Activated CD4-positive, CD25-positive, alpha-beta regulatory T cell (primary cell): ENCODE measurements at places on chromosomes 13 and 19.
A peak's percentile ranks its signal among the peaks of the same experiment; 100 is the strongest.

DNA sequence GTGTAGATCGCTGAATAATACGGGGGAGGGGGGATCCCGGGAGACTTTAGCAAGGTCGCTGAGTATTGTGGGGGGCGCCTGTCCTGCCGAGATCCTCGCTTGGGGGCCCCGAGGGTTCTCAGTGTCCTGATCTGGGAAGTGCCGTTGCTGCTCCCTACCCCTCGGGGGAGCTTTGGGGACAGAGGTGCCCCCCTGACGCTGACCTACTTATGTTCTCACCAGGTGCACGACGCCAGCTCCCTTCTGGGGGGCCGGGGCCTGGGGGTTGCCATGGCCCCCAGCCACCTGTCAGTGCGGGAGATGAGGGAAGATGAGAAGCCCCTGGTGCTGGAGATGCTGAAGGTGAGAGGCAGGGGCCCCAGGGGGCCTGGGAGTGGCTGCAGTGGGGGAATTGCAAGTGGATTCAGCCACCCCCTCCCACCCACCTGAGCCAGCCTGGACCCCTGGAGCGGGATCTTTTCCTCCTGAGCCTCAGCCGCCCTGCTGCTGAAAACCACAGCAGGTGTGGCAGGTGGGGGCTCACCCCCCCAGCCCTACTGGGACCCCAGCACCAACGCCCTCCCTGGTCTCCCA, 537 bp downstream of the NAT14 start:
- DNase-seq = no peak

GRCh38 chr13:108742701-108743451, 113.5 kb downstream of the MYO16 start:
- DNase-seq = no peak

DNA sequence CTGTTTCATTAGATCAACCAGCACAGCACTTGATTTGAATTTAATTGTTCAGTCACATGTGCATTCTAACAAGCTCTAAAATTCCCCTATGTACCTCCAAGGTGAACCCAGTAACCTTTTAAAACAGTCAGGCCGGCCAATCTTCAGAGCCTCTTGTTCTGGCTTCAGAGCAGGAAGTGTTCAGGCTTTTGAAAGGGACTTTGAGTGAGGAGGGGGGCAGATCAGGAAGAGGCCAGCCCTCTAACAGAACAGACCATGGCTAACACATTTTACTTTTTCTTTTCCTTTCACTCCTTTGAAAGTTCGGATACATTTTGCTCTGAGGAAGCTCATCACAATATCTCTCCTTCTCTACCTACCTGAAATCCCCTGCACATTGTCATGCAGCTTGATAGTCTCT, 390.3 kb downstream of the TBC1D4 start:
- no peak for DNase-seq

DNA sequence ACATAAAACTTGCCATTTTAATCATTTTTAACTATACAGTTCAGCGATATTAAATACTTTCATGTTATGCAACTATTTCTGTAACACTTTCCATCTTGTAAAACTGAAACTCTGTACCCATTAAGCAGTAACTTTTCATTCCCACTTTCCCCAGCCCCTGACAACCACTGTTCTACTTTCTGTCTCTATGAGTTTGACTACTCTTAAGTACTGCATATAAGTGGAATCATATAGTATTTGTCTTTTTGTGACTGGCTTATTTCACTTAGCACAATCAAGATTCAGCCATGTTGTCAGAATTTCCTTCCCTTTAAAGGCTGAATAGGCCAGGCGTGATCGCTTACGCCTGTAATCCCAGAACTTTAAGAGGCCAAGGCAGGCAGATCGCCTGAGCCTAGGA, 56.2 kb downstream of the ARHGAP35 start:
- DNase-seq = no peak

GRCh38 chr13:60756306-60756705, 359.3 kb downstream of the TDRD3 start:
- DNase-seq = no peak

GRCh38 chr13:101673360-101674105, 221.1 kb downstream of the ITGBL1 start:
- DNase-seq = no peak

GRCh38 chr13:46352805-46353204, 34.2 kb downstream of the RUBCNL start:
- DNase-seq = no peak

DNA sequence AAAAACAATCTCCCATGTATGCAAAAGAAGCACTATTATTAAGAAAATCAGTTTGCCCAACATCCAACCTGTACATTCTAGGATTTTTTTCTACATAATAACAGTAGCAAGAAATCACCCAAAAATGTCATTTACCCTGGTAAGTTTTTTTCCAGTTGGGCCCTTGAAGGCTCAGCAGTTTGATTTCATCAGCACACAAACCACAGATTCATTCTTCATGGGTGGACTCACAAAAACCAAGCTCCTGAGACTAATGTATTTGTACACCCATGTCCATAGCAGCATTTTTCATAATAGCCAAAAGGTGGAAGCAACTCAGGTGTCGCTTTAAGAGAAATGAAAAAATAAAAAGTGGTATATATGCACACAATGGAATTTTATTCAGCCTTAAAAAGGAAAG, 210.1 kb downstream of the TBC1D4 start:
- DNase-seq = no peak

- no peak for DNase-seq
Observed at GRCh38 chr13:60351855-60352615, 45.0 kb upstream of the TDRD3 start.

DNA sequence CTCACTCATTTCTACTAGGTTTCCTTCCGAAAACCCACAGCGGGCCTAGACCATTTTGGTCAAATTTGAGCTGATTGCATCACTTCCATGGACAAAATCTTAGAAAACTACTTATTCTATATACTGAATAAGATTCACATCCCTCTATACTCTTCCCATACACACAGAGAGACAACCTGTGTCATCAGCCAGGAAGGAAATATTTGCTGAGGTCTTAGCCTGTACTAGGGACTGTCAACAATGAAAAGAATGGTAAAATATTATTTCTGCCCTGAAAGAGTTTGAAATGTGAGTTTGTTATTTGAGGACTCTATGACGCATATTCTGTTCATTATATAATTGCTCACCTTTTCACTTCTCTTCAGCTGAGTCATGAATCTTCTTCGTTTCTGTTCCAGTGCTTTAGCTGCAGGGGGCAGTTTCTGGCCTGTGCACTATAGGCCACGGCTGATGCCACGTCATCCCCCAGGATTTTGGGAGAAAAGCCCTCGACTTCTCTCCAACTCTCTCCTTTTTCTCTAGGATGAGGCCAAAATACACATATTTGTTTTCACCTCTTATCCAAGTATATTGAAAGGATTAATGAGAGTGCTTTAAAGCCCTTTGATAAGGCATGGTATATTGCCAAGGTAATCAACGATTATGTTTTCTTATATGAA, 47.7 kb downstream of the GSX1 start:
- no peak for DNase-seq

DNA sequence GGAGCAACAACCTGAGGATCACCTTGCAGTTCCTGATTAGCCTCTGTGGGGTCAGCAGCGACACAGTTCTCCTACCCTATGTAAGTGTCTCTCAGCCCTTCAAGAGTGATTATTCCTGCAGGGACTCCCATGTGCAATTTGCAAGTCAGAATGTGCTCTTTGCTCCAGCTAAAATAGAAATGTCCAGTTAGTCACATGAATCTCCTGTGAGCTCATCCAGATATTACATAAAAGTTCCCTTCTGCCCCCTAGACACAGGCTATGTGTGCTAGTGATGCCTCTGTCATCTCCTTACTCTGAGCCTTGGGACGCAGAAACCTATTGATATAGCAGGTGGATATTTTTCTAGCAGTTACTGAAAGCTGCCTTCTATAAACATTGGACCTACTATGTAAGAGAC, 105.5 kb downstream of the ZAR1L start:
- no peak for DNase-seq

- DNase-seq = no peak
Observed at GRCh38 chr13:20969182-20969581, 66.6 kb upstream of the XPO4 start.

DNA sequence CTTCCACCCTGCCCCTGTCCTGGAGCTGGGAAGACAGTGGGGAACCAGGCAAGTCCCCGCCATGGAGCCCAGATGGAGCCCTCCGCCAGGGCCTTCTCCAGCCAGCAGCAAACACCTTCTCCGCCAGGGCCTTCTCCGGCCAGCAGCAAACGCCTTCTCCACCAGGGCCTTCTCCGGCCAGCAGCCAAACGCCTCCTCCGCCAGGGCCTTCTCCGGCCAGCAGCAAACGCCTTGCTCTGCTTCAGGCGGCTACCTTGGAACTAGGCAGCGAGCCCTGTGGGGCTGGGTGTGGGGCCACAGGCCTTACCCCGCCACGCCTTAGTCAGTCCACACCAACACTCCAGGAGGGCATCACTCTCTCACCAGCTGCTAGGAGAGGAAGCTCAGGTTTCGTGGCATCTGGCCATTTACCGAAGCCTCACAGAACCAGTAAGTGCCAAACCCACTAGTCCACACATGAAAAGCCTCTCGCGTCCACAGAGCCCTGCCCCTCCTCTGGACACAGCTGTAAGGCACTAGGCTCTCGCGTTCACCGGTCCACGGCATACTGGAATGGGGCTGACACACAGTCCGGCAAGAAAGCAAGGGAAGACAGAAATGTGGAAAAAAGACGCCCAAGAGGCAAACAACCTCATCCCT, 41.0 kb downstream of the MLLT1 start:
- no peak for DNase-seq

DNA sequence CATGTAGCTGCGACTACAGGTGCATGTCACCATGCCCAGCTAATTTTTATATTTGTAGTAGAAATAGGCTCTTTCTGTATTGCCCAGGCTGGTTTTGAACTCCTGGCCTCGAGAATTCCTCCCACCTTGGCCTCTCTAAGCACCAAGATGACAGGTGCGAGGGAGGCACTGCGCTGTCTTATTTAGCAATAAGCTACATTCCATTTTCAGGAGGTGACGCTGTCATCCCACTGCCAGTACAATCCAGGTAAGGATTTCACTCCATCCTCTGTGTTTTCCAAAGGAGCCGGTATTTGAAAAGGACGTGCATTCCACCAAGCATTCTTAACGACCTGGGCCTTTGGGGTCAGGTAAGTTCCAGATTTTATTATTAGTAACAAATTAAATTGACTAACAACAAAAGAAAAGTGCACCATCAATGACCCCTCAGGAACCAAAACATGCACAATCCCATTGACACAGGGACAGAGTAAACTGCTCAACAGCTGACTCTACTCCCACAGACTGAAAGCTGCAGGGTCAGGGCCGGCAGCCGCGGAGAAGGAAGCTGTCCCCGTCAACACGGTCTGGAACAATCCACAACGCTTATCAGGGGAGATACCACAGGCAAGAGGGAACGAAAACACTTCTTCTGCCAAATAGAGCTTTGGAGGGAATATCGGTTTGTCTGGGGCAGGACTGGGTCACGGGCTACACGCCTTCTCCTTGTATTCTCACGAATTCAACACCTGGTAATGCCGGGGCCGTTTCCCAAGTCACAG, 82.8 kb downstream of the INSR start:
- no peak for DNase-seq

DNA sequence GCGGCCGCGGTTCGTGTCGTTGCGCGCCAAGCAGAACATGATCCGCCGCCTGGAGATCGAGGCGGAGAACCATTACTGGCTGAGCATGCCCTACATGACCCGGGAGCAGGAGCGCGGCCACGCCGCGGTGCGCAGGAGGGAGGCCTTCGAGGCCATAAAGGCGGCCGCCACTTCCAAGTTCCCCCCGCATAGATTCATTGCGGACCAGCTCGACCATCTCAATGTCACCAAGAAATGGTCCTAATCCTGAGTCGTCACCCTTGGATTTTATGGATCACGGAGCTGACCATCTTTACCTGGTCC, 475 bp downstream of the MRPL57 start:
- peak; percentile 44 for DNase-seq

GRCh38 chr13:84812078-84812477, 929.8 kb upstream of the SLITRK1 start:
- no peak for DNase-seq

DNA sequence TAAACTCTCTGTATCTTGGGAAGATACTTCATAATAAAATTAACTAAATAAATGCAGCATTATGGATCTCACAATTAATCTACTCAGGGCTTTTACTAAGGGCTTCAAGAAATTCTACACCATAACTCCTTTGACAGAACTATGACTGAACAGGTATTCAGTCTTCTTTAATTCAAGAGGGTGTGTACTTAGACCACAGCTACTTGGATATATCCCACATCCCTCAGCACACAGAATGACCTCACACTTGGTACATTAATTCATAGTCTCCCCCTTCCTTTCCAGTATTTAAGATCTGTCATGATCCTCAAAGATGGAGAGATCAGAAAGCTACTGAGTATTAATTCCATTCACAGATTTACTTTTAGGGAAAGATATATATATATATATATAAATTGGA, 11.6 kb downstream of the DIAPH3 start:
- DNase-seq = no peak

DNA sequence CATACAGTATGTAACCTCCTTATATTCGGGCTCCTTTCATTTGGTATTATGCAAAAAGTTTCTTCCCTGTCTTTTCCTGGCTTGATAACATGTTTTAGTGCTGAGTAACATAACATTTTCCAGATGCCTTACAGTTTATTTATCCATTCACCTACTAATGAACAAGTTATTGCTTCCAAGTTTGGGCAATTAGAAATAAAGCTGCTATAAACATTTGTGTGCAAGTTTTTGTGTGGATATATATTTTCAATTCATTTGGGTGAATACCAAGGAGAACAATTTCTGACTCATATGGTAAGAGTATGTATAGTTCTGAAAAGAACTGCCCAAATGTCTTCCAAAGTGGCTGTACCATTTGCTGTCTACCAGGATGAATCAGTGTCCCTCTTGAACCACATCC, 360.9 kb downstream of the PCDH17 start:
- no peak for DNase-seq
